ENCODE measurements at places on chromosomes 1 and 21.

DNA sequence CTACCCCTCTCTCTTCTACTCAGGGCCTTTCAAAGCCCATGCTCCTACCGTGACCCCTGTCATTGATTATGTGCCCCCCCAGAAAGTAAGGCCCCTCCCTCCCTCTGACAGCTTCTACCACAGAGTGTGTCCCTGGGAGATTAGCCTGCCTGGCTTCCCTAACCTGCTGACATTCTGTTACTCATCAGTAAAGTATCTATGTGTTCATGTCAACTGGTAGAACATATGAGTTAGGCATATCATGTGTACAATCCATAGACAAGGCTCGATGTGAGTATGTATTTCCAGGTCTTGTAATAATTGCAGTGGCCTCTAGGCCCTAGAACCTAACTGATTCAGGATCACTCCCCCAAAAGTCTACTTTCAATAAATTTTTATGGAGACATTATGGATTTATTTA lies 120.0 kb downstream of the GIPC2 start:
- ATAC-seq: no peak

- no peak for ATAC-seq
Observed at GRCh38 chr1:35243691-35244090, 24.8 kb upstream of the ZMYM4 start.

GRCh38 chr1:174690266-174690665 lies 242.5 kb downstream of the GPR52 start:
- no peak for ATAC-seq

DNA sequence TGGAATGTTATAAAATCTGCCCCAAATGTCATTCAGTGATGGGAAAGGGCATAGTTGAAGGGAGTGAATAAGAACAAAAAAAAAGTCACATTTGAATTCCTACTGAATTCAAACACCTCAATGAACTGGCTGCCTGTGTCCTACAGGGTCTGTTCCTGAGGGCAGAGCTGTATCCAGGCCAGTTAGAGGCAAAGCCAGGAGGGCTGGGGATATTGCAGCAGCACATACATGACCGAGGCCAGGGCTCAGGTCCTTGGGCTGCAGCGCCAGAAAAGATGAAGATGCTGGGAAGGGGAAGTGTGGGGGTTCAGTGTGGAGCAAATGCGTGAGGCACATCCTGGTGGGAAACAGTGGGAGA lies 449.2 kb downstream of the SIPA1L2 start:
- ATAC-seq: no peak

DNA sequence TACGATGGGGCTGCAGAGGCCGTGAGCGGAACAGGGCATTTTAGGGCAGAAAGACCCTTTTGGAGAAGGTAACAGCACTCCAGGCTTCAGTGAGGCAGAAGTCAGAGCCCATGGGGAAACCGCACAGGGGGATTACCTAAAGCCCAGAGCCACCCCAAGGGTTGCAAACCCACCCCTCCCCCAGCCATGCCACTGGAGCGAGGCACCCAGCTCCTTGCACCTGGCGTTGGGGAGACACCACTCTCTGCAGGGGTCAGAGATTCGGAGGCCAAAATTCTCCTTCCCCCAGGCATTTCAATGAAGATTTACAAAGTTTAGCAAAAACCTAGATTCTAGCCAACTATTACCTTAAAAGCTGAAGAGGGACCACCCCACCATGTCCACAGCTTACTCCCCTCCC lies 38.4 kb upstream of the CCDC27 start:
- ATAC-seq: no peak

- no peak for ATAC-seq
Observed at GRCh38 chr1:197465528-197466327, 197.7 kb downstream of the CRB1 start.

Measured in SK-N-SH treated with all-trans-retinoic acid at 6 μM for 48 hours (cell line).